ENCODE measurements at places on chromosomes 6 and 20.
A peak's percentile ranks its signal among the peaks of the same experiment; 100 is the strongest.

DNA sequence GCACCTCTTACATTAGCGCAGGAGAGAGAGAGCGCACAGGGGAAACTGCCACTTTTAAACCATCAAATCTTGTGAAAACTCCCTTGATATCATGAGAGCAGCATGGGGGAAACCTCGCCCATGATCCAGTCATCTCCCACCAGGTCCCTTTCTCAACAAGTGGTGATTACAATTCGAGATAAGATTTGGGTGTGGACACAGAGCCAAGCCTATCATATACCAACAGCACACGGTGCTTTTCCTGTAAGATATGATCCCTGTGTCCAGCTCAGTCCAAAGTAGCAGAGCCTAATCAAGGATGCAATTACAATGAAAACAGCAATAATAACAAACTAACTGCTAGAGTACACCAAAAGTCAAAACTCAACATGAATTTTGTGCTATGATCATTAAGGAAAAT is 148.7 kb upstream of the TCF21 start:
- DNase-seq, result no peak

DNA sequence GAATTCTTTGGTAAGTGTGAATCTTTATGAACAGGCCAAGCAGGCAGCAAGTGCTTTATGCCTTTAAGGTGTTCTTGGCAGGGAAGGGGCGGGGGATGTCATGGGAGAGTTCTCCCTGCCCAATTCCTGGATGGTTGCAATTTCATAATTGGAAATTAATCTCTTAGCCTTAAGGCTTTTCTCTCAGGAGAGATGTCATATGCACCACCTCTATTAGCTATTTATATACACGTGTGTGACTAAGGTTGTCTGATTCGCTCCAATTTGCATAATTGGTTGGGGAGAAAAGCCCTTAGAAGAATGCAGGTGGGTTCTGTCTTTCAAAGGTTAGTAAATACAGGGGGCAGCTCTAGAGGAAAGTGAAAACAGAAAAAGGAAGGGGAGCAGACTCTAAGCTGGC is 5.2 kb upstream of the ENPP5 start:
- DNase-seq, result no peak

DNA sequence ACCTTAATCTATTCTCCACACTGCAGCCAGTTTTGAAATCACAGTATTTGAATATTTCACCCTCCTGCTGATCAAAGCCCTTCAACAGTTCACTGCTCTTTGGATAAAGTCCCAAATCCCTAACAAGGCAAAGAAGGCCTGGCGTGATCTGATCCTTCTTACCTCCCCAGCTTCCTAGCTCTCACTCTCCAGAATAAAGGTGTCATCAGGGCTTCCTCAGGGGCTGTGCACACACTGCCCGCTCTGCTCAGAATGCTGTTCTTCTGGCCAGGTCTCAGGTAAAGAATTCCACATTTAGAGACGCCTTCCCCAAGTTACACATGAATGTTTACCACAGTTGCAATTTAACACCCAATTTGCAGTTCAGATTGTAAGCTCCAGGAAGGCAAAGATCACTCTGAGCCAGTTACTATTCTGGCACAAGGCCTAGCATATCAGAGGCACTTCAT is 58.9 kb upstream of the MCM9 start:
- DNase-seq, result no peak

GRCh38 chr6:44238687-44239350 is 8.1 kb upstream of the HSP90AB1 start:
- DNase-seq, result no peak

- DNase-seq, result no peak
These were observed 80.2 kb downstream of the ZMYND8 start for GRCh38 chr20:47276251-47276650.

GRCh38 chr20:17377231-17377630 is 150.4 kb downstream of the PCSK2 start:
- no peak for DNase-seq

GRCh38 chr20:53495398-53496092 is 98.1 kb downstream of the ZNF217 start:
- no peak for DNase-seq

DNA sequence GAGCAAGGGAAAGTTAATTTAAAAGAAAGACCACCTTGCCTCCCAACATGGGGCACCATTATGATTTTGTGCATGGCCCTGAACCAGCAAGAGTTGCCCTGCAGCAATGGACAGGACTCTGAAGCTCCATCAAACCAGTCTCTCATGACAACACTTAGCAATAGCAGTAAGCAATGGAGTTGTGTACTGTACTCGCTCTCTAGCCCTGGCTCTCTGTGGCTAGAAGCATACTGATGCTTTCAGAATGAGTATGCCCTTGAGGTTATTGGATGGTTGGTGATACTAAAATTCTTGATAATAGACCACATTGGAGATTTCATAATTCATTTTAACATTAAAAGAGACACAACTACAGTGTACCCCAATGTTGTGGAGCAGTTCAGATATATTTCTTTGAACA is 23.2 kb upstream of the LMBRD1 start:
- DNase-seq, result no peak

DNA sequence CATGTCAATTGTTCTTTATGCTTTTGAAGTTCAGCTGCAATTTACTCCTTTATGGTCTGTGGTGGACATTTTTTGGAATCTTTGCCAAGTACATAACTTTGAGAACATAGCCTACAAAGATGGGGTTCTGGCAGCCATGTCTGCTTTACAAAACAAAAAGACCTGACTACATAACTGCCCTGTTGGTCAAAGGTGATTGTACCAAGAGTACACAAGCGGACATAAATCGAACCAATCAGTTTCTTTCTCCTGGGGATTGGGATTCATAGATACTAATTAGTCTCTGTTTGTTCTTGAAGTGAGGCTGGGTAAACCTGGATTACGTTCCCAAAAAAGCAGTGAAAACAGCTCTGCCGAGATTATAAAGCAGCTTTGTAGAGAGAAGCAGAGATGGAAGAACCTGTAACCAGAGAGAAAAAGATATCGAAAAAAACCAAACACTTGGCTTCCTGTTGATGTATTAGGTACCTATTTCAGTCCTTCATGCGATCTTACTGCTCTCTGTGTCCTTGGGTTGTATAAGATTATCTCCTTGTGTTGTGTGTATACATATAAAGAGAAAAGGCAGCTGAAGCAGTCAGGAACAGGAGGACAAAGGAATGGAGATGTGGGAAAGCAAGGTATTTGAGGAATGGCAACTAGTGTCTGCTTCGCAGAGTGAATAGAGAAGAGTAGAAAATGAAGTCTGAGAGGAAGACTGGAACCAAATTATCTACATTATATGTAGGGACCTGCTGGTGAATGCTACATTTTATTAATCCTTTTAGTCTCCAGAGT is 2.7 kb upstream of the ZFAND3 start:
- DNase-seq, result peak; percentile 14
